Globus pallidus (tissue), 1 donor: ENCODE measurements at places on chromosomes 5 and 9.

DNA sequence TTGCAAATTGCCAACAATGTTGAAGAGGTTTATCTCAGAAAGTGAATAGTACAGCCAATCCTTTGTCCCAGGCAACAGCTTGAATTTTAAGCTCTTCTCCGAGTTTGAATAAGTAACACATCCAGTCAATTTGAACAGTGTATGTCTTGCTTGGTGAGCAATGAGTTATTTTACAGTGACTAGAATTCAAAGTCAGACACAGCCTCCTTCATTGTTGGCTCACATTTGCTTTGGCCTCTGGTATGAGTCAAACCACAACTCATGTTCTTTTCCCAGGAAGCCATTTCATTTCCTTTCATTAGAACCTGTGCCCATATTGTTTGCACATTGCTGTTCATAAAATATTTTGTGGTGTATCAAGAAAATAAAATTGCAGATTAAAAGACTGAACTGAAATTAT lies 622.0 kb upstream of the DAB2 start:
- DNase-seq: no peak

- no peak for DNase-seq
Observed at GRCh38 chr5:73682176-73682575, 56.2 kb downstream of the ARHGEF28 start.

DNA sequence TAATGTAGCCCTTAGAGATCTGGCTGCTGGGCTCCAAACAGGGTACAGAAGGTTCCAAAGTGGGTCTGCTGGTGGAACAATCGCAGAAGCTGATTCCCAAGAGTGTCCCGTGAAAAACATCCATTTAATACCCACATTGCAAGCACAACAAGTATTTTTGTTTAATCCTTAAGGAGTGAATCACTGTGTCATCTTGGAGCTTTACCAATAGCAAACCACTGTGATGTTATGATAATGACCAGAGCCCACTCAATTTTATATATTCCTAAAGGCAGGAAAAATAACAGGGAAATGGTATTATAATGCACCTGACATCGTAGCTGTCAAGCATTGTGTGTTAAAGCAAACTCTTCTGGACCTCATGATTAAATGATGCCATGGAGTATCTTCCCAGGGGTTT lies 291.9 kb downstream of the FBXL7 start:
- no peak for DNase-seq

DNA sequence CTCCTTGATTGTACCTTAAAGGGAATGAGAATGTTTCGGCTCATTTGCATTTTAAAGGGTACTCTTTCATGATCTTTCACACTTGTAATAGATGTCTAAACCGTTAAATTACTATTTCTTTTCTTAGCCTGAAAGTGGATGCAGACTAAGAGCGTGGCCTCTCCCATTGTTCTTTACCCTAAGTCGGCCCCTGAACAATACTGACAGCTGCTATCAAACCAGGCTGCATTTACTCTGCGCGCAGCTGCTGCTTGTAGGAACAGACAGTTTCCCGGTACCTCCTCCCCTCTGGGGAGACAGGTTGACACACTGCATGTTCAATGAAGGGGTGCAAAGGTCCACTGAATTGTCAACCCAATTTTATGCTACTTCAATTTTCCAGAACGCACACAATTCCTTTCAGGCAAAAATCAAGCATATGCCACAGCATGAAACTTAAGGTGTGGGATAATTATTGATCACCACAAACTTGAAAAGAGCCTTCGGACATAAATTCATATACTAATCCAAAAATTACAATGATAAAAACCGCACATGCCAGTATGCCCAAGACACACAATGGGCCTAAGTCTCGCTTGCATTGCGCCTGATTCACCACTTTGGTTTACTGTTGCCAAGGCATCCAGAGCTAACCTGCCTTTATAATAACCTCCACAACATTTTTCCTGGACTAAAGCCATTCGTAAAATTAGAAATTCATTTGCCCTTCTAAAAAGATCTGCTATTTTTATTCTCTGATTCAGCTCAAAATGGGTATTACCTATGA lies 39.7 kb downstream of the TLE1 start:
- DNase-seq: no peak

DNA sequence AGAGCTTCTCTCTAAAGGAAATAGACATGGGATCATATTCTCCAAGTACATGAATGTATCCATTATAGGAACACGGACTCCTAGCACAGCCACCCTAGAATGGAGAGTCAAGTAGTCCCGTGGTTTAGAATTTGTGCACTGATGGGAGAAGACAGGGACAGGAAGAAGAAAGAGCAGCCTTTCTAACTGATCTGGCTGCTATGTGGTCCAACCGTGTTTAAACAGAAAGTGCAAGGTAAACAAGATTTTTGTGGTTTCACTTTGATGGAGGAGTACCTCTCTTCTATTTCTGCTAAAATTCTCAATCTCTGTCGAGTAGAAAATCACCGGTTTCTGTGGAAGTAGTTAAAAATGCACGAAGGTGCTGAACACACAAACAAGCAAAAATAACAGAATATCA lies 171.3 kb downstream of the ST8SIA4 start:
- DNase-seq: no peak

GRCh38 chr5:88399561-88399960 lies 130.9 kb upstream of the TMEM161B start:
- peak; percentile 28 for DNase-seq

GRCh38 chr5:36701085-36701698 lies 94.8 kb downstream of the SLC1A3 start:
- no peak for DNase-seq

DNA sequence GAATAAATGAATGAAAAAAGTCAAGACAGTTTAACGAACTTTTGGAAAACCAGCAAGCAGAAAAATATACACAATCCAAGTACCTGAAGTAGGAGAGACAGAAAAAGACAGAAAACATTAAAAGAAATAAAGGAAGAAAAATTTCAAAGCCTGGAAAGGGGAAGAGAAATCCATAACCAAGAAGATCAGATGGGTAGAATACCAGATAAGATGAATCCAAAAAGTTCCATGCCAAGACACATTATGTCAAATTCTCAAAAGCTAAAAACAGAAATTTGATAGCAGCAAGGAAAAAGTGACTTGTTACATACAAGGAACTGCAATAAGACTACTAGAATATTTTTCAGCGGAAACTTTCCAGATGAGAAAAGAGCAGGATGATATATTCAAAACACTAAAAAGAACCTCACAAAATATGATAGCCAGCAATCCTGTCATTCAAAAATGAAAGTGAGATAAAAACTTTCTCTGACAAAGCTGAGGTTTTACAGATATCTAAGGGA lies 7.6 kb upstream of the ZNF300 start:
- no peak for DNase-seq

DNA sequence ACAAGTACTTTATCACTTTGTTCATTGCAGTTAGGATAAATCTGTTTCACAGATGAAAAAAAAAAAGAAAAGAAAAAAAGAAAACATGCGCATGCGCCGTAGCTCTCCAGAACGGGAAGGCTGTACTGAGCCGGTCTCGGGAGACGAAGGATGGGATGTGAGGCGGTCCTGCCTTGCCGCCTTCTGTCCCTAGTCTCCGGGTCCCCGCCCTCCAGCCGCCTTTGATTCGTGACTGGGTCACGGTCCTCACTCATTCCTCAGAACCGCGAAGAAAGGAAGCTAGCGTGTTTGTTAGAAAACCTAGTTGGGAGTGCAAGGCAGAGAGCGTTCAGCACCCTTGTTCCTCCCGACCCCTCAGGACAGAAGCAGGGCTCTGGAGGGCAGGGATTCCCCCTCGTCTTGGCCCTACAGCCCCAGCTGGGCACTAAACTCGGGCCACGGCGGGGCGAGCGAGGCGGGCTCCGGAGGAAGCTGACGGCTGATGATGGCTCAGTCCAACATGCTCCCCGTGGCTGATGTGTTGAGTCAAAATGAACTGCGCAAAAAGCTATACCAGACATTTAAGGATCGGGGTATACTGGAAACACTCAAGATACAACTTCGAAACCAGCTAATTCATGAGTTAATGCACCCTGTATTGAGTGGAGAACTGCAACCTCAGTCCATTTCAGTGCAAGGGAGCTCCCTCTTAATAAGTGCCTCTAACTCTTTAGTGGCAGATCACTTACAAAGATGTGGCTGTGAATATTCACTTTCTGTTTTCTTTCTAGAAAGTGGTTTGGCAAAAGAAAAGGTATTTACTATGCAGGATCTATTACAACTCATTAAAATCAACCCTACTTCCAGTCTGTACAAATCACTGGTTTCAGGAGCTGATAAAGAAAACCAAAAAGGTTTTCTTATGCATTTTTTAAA lies 40.0 kb downstream of the CPLANE1 start:
- peak; percentile 21 for DNase-seq

GRCh38 chr5:66246608-66247007 lies 102.5 kb downstream of the SREK1 start:
- no peak for DNase-seq

GRCh38 chr5:83011985-83012384 lies 65.2 kb downstream of the TMEM167A start:
- no peak for DNase-seq

DNA sequence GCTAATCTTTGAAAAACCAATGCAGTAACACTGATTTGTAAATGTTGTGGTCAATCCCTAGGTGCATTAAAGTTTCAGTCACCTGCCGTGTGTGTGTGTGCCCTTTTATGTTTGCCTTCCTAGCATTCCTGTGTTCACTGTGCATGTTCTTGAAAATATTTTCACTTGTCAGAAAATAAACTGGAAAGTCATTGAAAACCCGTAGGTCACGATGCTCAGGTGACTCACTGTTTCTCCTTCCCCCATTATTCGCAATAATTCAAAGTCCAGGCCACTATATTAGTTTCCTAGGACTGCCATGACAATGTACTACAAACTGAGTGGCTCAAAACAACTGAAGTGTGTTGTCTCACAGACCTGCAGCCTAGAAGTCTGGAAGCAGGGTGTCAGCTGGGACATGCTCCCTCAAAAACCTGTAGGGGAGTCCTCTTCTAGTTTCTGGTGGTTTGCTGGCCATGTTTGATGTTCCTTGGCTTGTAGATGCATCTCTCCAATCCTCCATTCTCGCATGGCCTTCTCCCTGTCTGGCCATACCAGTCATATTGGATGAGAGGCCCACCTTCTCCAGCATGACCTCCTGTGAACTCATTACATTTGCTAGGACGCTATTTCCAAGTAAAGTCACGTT lies 29.3 kb downstream of the MARVELD2 start:
- no peak for DNase-seq

GRCh38 chr5:160278343-160278742 lies 34.0 kb downstream of the CCNJL start:
- no peak for DNase-seq

GRCh38 chr9:79877943-79878602 lies 306.3 kb downstream of the TLE4 start:
- peak; percentile 15 for DNase-seq

DNA sequence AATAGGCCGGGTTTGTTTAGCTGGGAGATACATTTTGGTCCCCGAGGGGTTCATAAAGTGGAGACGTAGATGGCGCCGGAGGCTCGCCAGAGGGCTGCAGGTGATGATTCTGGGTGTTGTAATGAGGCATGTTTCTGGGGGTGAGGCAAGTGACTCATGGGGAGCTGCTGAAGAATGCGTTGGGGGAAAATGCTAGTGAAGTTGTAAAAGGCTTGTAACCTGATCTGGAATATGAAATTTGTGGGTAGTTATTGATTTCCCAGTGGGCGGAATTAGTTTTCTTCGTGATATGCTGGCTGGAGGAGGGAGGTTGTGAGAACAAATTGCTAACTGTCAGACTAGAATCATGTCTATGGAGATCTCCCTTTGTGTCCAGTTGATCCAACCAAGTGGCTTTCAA lies 158.3 kb downstream of the DOCK2 start:
- DNase-seq: no peak

GRCh38 chr5:58335518-58335917 lies 124.4 kb downstream of the PLK2 start:
- no peak for DNase-seq

DNA sequence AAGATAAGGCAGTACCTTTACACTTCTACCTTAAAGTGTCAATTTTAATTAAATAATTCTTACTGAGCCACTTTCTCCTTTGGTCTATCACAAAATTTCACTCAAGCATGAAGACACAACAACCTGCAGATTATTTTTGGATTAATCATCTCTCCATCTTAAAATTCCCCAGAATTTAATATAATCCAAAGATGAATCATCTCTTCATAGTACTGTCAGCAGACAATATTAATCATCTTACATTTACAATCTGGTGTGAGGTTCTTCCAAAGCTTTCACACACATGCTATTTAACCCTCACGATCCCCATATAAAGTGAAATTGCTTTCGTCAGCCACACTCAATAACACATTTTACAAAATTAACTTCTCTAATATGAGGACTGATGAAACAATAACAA lies 43.0 kb downstream of the LHFPL2 start:
- no peak for DNase-seq

GRCh38 chr9:100452894-100453293 lies 20.1 kb upstream of the TMEFF1 start:
- no peak for DNase-seq

- DNase-seq: no peak
Observed at GRCh38 chr5:82952326-82952725, 124.9 kb downstream of the TMEM167A start.
